DMS79 (cell line): ENCODE measurements at places on chromosomes 1 and 21.

- no peak for DNase-seq
Measured at GRCh38 chr21:29787361-29787909, 152.4 kb downstream of the GRIK1 start.

GRCh38 chr1:79059341-79059740 is 52.8 kb upstream of the ADGRL4 start:
- DNase-seq, result no peak

GRCh38 chr1:90347366-90347765 is 352.5 kb downstream of the ZNF326 start:
- no peak for DNase-seq

DNA sequence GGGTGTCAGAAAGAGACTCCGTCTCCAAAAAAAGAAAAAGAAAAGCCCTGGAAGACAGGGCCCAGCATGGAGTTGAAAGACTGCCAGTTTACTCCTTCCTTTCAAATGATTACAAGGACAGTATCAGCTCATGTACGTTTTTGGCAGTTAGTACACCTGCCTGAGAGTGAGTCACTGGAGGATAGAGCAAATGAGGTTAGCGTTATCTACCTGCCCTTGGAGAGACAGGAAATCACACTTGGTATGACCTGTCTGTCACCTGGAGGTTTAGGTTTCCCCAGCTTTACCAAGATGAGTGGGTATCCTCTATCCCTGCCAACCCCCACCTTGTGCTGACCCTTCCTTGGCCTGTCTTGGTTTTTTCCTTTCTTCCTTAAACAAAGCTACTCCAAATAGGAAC is 96.8 kb upstream of the BMP8A start:
- no peak for DNase-seq

GRCh38 chr1:69842326-69842725 is 274.6 kb downstream of the LRRC7 start:
- DNase-seq, result no peak

- no peak for DNase-seq
Measured at GRCh38 chr1:220462752-220463151, 65.2 kb upstream of the MARK1 start.

- no peak for DNase-seq
Measured at GRCh38 chr1:60705026-60705425, 377.3 kb upstream of the NFIA start.
